ENCODE measurements at places on chromosomes 7 and 10.
A peak's percentile ranks its signal among the peaks of the same experiment; 100 is the strongest.

- peak; percentile 41 for DNase-seq
Measured at GRCh38 chr10:6579904-6580278, at the start of gene PRKCQ. PRKCQ (minus strand) TSS chr10:6580276; CDS start chr10:6515135, 65,141 bp downstream.

DNA sequence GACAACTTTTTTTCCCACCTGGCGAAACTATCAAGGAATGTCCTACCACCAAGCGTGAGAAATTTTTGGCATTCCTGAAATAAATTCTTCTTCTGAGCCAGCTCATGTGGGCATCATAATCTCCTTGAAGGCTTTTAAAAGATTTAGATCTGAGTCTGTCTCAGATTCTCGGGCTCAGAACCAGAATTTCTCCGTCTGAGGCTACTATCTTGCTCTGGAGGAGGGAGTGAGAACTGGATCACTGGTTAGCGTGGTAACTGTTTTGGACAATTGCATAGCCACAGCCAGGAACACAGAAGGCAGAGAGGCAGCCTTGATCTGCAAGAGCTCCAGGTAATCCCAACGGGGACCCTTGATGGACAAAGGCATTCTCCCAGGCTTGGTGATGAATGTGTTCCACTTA, 1.0 kb upstream of the PLAC9 start:
- DNase-seq, result no peak

DNA sequence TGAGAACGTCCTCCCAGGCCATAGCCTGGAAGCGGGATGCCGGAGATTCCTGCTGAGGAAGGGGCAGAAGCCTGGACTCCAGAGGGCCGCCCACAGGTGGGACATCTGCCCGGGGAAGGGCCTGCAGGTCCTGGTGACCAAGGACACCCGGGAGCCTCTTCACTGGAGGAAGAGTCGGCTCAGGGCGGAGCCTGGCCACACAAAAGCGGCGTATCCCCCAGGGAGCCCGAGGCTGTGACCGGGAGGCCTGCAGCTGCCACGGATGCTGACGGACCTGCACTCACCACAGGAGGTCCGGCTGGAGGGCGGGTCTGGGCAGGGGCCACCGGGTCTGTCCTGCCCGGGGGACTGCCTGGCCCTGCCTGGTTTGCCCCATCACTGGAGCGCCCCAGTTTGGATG, 15.5 kb upstream of the ADGRA1 start:
- no peak for DNase-seq

DNA sequence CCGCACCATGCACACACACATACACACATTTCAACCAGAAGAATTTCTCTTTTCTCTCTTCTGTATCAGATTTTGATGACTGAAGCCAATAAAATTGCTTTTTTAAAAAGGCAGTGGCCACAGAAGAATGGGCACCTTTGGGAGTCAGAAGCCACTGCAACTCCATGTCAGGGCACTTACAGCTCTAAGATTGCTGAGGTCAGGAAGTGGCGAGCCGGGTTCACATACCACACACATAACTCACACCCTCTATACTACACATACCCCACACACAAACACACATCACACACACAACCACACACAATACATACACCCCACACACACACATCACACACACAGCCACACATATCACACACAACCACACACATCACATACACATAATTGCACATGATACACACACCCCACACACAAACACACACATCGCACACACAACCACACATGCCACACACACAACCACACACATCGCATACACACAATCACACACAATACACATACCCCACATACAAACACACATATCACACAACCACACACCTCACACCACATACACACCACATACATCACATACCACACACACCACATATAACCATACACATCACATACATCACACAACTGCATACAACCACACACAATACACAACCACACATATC, 31.2 kb downstream of the GPRIN2 start:
- DNase-seq, result peak; percentile 82

- DNase-seq, result no peak
Measured at GRCh38 chr7:121072826-121073225, 84.3 kb downstream of the CPED1 start.

- DNase-seq, result no peak
Measured at GRCh38 chr10:108663587-108663986, 1259.7 kb downstream of the XPNPEP1 start.

GRCh38 chr7:114663502-114663901, 248.9 kb downstream of the FOXP2 start:
- DNase-seq, result no peak

DNA sequence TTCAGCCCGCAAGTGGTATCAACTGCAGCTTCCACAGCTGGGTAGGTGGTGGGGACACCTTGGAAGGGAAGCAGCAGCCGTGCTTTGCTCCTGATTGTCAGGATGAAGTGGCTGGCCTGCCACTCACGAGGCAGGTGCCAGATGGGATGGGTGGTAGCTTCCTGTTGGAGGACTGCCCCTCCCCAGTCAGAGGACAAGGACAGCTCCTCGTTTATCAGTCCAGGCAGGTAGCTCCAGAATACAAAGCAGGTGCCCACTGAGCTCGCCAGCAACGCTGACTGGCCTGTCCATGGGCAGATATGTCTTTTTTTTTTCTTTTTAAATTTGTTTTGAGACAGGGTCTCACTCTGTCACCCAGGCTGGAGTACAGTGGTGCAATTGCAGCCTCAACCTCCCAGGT, 431.3 kb downstream of the GALNT17 start:
- DNase-seq, result no peak

GRCh38 chr10:13238271-13239077, 4.3 kb upstream of the UCMA start:
- no peak for DNase-seq

DNA sequence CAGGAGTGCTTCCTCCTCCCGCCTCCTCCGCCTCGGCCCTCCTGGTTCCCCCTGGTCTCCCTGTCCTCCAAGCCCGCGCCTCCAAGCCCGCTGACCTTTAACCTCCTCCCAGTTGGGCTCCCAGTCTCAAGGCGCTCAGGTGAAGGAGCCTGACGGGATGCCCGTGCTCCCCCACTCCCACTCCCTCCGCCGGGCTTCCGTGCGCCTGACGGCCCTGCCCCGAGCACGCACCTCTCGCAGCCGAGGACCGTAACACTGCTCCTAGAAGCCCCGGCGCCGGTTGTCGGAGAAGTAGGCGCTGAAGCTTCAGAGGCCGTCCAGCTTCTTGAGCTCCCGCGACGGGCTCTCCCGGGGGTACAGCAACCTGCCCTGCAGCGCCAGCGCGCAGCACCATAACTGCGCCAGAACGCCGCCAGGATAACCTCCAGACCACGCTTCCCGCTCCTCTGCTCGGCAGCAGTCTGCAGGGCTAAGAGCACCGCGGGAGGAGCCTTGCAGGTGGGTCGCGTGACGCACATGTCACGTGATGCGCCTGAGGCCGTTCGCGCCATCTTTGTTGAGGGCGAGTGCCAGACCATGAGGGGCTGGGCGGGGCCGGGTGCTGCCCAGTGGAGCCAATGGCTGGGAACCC, 71.0 kb upstream of the ZNF479 start:
- no peak for DNase-seq

Data from MG63 (cell line).